ENCODE measurements at places on chromosomes 1 and 21.

- DNase-seq, result no peak
Observed at GRCh38 chr1:93574991-93575390, 106.6 kb downstream of the BCAR3 start.

GRCh38 chr1:228430243-228430642 lies 13.6 kb upstream of the TRIM17 start:
- DNase-seq, result no peak

GRCh38 chr1:201898992-201899391 lies 10.3 kb downstream of the SHISA4 start:
- DNase-seq, result no peak

DNA sequence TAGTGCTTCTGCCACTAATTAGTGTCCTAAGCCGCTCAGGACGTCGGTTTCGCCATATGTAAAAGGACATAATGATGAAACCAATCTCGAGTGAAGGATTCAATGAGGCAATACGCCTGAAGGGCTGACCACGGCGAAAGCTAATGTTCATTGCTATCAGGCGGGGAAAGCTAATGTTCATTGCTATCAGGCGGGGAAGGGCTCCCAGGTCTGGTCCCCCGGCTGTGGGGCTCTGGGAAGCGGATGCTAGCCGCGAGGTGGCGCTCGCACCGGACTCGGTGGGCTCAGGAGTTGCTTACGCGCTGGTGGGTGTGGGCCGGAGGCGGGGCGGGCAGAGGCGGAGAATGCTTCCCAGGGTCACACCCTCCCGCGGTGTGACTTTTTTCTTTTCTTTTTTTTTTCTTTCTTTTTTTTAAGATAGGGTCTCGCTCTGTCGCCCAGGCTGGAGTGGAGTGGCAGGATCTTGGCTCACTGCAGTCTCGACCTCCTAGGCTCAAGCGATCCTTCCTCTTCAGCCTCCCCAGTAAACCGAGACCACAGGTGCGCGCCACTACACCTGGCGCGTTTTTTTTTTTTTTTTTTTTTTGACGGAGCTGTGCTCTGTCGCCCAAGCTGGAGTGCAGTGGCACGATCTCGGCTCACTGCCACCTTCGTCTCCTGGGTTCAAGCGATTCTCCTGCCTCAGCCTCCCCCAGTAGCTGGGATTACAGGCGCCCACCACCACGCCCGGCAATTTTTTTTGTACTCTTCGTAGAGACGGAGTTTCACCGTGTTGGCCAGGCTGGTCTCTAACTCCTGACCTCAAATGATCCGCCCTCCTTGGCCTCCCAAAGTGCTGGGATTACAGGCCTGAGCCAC lies 1.1 kb upstream of the PEAR1 start:
- DNase-seq, result peak; percentile 88

- no peak for DNase-seq
Observed at GRCh38 chr1:44016890-44017400, 14.3 kb downstream of the SLC6A9 start.

DNA sequence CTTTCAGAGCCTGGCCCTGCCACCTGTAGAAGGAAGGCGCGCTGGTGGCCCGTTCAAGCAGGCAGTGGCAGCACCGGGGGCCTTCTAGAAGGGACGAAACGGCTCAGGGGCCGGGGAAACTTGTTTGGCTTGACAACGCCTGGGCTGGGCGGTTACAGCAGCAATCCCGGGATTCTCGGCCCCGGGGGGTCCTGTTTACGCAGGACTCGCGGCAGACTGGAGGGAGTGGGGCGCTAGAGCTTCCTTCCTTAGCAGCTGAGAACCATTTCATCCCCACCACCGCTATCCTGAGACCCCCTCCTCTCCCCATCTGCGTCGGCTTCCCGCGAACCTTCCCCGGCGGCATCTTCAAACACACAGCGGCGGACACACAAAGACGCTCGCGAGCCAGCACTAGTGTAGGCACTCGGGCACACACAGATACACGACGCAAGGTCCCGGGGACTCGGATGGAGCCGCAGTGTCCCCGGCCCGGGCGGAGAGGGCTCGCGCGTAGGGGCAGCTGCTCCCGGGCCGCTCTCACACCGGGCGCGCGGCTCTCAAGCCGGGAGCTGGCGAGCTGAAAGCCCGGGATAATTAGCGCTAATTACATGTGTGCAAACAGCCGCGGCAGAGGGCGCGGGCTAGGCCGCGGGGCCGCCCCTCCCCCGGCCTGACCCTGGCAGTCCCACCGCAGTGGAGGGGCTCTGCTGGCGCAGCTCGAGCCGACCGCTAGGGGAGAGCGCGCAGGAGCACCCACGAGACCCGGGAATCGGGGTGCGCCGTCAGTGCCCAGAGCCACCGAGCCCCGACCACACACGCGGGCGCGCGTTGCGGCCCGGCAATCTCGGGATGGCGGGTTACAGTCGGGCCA lies 271.4 kb downstream of the FOXD2 start:
- peak; percentile 26 for DNase-seq

GRCh38 chr1:37809942-37810341 lies 1.9 kb upstream of the YRDC start:
- DNase-seq, result peak; percentile 15

DNA sequence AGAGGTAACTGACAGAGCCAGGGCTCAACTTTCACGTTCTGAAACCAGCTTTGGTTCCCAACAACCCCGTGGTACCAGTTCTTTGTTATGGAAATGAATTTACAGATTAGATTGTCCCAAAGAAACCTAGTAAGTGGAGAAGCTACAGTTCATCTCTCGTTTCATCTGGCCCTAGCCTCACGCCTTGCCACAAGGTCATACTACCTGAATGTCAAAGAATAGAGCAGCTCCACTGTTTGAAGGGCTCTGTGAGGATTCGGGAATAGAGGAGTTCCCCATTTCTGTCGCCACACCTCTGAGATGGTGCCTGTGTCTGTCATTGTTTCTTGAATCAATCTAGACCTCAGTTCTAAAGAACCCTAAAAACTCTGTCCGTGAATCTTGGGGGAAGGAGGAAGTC lies 15.0 kb upstream of the CDC42 start:
- DNase-seq, result no peak

DNA sequence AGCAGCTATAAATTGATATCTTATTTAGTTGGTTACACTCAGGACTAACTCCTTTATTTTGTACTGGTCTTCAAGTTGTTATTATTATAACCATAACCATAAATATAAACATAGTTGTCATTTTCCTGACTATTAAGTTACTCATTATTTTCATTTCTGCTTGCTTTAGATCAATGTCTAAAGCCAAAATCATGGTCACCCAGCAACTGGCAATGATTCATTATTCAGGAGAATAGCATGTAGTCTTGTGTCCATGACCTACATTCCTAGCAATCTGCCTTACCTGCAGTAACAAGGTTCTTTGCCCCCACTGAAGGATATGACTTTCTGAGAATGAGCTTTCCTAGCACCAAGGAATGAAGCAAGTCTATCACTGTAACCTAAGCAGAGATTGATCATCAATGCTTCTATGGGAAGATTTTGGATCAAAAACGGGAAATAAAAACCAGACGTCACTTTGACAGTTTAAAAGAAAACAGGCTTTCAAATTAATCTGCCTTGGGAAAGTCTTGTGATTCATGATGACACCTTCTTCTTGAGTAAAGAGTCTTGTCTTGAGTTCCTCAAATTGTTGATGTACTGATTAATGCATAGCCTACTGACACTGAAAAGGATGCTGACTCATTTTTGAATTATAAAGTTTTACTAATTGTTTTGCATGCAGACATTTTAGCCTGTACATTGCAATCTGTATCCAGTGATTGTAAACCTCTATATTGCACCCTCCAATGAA lies 203.3 kb upstream of the IVNS1ABP start:
- peak; percentile 20 for DNase-seq

DNA sequence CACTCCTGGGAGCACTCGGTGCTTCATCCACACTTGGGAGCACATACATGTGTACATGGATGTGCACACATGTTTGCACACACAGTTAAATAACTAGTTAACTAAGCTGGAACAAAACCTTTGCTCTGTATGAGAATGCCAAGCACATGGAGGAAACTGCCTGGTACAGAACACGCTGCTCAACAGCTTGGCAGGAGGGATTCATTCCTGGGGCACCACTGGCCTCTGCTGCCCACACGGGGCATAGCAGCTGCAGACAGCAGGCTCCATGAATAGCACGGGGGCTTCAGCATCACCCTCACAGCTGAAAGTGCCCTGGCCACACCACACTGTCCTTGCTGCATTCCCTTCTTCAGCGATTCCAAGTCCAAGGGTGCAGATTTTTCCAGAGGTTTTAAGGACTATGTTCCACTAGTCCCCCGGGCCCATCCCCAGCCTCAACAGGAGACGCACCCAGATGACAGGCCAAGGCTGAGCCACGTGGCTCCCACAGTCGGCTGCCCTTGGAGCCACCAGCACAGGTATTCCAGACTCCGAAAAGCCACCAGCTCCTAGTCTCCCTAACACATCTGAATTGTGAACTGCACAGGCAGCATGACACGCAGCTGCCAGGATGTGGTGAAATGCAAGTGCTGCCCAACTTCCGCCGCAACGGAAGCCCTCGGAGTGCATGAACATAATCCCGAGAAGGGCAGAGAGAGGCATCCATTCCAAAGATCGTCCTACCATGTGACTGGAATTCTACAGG lies 16.9 kb downstream of the NPHP4 start:
- DNase-seq, result peak; percentile 92

- no peak for DNase-seq
Observed at GRCh38 chr1:28239004-28239403, 3.1 kb downstream of the ATP5IF1 start.

- no peak for DNase-seq
Observed at GRCh38 chr1:209051570-209051969, 531.9 kb upstream of the CAMK1G start.

GRCh38 chr1:10823000-10823401 lies 26.6 kb upstream of the CASZ1 start:
- no peak for DNase-seq

- DNase-seq, result no peak
Observed at GRCh38 chr1:183164340-183164739, 21.7 kb upstream of the LAMC2 start.

GRCh38 chr1:105608713-105609112 lies 1447.8 kb upstream of the PRMT6 start:
- peak; percentile 11 for DNase-seq

- no peak for DNase-seq
Observed at GRCh38 chr1:85615586-85616363, 35.2 kb downstream of the CCN1 start.

DNA sequence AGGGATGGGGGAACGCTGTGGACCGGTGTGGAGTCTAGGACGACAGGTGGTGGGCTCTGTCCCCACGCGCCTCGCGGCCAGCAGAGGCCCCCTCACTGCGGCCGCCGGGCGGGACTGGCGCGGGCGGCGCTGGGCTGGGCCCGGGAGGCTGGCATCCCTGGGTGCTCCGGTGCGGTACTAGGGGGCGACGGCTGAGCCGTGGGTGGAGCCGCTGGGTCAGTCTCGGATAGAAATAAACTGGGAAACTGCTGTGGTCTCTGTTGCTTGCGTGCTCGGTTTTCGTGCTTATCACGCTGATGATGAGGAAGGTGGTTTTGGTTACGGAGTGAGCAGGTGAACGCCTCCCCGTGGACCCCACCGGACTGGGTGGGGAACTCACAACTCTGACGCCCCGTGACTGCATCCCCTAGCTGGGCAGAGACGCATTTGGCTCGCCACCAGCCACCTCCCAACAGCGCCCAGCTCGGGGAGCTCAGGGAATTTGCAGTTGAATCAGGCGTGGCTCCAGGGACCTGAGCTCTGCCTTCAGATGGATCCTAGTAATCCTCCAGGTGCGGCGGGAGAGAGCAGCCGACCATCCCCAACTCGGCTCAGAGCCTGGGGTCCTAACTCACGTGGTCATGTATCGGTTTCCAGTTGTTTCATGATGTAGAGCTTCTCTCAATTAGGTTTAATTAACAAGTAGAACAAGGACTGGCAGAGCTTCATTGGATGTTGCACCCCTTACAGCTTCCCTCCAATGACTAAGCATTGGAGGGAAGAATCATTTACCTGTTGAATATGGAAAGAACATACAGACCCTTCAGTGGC lies 32.1 kb downstream of the HSD17B7 start:
- no peak for DNase-seq

DNA sequence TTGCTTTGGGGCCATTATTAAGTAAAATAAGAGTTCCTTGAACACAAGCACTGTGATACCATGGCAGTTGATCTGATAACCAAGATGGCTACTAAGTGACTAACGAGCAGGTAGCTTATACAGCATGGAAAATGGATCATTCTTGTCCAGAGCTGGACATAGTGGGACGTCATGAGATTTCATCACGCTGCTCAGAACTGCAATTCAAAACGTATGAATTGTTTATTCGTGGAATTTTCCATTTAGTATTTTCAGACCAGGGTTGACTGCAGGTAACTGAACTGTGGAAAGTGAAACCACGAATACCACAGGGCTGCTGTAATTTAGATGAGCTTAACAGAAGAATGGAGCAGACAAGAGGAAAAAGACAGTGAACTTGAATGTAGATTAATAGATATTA lies 38.9 kb downstream of the CCDC18 start:
- DNase-seq, result peak; percentile 22

- DNase-seq, result peak; percentile 52
Observed at GRCh38 chr1:206687915-206688442, 3.3 kb downstream of the MAPKAPK2 start.

DNA sequence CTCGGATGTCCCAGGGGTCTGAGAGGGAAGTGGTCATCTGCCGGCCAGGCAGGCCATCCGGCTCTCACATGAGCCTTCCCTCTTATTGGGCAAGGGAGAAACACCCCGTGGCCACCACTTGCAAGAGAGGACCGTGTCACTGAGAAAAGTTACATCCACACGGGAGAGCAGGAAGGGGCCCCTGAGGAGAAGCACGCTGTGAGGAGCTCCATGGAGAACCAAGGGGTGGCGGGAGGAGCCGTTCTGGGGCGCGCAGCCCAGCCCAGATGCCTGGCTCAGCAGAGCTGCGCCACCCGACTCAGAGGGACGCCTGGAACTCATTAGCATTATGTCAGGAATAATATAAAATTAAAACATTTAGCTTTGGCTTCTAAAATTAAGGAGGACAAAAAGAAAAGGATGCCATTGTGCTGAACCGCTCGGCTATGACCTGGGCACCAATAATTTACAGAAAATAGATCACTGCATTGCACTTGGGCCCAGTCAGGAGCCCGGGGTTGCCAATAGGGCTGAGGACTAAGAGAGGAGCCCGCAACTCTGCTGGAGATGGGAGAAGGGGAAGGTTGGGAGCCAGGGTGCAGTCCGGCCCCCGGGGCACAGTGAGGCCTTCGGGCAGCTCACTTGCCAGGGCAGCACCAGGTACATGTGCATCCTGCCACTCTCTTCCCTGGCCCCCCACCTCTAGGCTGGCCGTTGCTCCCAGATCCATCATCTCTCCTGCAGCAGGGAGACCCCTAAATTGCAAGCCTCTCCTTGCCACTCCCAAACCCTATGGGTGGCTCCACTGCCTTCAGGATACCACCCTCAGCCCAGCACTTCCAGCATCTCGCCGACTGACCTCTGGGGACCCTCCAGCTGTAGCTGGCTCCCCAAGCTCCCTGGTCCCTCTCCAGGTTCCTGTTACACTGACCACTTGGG lies 84.8 kb downstream of the DMRTB1 start:
- DNase-seq, result no peak

- DNase-seq, result no peak
Observed at GRCh38 chr1:17350928-17351446, 21.0 kb upstream of the PADI6 start.

GRCh38 chr21:37548521-37548981 lies 182.0 kb downstream of the DYRK1A start:
- no peak for DNase-seq

All from NB4 (cell line).